ENCODE measurements at places on chromosomes 4 and X.

GRCh38 chr4:88356771-88357170 lies 21.9 kb upstream of the HERC6 start:
- no peak for DNase-seq

GRCh38 chr4:126627255-126627654 lies 1005.5 kb upstream of the INTU start:
- DNase-seq = no peak

DNA sequence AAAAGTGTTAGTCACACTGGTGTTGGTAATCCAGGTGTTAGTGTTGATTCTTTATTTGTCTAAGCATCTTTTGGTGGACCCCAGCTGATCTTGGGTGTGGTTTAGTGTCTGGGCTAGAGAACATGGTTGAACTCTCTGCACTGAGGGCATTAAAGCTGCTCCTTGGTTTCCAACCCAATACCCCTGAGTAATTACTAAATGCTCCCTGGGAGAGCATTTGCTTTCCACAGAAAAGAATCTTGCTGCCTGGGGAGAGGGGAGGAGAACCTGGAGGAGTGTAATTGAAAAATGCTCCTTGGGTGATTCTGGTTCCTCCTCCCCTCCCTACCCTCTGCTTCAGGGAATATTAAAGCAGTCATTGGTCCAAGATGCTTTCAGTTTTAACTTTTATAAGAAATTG lies 3.1 kb downstream of the GUCY1B1 start:
- no peak for DNase-seq

DNA sequence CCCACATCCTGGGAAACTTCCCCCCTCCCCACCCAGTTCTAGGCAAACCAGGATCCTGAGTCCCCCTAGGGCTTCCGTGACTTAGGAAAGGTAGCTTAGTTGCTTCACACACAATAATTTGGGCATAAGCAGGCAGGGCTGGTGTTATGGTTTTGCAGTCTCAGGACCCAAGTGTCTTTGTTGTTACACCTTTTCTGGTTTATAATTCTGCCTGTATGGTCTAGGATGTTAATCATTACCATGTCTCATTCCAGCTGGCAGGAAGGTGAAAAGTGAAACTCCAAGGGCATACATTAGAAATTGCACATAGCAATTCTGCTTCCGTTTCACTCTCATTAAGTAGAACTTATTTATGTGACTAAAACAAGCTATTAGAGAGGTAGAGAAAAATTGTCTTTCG lies 16.8 kb downstream of the UGT8 start:
- DNase-seq = no peak

DNA sequence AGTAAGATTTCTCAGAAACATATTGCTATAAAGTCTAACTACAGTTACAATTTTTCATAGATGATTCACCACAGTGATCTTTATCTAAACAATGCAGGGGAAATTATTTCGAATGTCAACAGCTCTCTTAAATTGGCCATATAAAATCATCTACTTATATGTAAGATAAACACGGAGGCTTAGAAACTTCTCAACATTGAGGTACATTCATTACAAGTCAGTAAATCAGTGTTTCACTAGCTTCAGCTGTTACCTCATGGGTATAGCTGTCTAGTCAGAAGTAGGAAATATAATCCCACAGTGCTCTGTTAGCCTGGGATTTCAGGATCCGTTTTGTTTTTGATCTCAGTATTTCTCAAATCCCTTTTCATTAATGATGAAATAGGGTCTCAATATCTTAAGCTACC lies 43.2 kb downstream of the PCDH7 start:
- DNase-seq = no peak

- DNase-seq = no peak
These were observed 9.4 kb downstream of the NUDT6 start for GRCh38 chr4:122912810-122913575.

GRCh38 chrX:49282647-49283011 lies 13.0 kb downstream of the PPP1R3F start:
- no peak for DNase-seq

Measured in activated naive CD4-positive, alpha-beta T cell treated with anti-CD3 and anti-CD28 coated beads, Interleukin-2, amount 10 ng/mL, durations not matched to agents 7 days and 5 days (primary cell).